Upper lobe of left lung (tissue), 6 donors: ENCODE measurements at places on chromosomes 16 and 17. TPM values are rescaled to one million over a fixed set of nuclear protein-coding genes. Genes with fewer than 3 reads are reported as not detected.

- no peaks in the 10 kb centered on the region for H3K4me1 ChIP-seq
- no peaks in the 10 kb centered on the region for H3K36me3 ChIP-seq
- H3K27ac ChIP-seq: no peak overlapping the region
- H3K27me3 ChIP-seq: no peaks in the 10 kb centered on the region
Measured at GRCh38 chr17:50461550-50462132, 7.0 kb downstream of the CHAD start.

The ZNF287 gene
- 3.1 TPM for total RNA-seq

DNA sequence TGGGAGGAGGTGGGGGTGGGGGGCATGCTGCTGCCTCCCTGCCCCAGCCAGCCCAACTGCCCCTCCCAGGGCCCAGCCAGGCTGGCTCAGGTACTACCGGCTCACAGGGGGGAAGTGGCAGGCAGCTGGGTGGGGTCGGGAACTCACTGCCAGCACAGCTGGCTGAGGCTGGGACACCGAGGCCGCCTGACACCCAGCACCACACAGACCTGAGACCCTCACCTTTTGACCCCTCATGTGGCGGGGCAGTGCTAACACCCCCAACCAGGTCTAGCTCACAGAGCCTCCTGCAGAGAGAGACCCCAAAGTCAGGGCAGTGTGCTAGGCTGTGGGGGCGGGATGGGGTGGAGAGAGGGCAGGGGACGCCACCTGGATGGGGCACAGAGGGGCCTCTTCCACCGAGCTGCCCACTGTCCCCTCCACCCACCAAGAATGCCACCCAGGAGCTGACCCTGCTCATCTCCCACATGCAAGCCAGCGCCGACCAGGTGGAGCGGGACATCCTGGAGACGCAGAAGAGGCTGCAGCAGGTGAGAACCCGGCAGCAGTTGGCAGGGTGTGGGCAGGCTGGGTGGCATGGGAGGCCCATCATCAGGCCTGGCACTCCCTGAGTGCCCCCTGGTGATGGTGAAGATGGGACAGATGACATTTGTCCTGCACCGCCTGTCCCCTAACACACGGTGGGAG is 3.0 kb downstream of the EVPLL start:
- H3K4me3 ChIP-seq: no peak overlapping the region
- no peak overlapping the region for H3K27ac ChIP-seq
- H3K36me3 ChIP-seq: no peaks in the 10 kb centered on the region
- no peak for DNase-seq
- H3K27me3 ChIP-seq: no peaks in the 10 kb centered on the region
- H3K4me1 ChIP-seq: peaks cover 12% of the 10 kb centered on the region

DNA sequence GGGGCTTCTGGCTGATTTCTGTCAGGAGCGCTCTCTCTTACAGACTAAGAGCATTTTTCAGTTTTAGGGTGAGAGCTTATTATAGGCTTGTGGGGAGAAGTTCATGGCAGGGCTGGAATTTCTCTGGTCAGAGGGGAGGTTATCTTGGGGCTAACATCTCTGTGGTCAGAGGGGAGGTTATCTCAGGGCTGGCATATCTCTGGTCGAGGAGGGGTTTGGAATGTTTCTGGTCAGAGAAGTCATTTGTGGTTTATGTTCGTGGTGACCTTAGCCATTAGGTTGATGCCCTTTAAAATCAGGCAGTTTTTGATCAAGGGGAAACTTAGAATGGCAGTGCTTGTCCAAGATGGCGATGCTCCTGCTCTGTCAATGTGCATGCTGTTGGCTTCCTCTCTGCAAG is 10.8 kb upstream of the USP31 start:
- no peaks in the 10 kb centered on the region for H3K27me3 ChIP-seq
- no peak for DNase-seq
- H3K36me3 ChIP-seq: no peaks in the 10 kb centered on the region
- H3K4me1 ChIP-seq: no peaks in the 10 kb centered on the region
- H3K4me3 ChIP-seq: no peak overlapping the region

DNA sequence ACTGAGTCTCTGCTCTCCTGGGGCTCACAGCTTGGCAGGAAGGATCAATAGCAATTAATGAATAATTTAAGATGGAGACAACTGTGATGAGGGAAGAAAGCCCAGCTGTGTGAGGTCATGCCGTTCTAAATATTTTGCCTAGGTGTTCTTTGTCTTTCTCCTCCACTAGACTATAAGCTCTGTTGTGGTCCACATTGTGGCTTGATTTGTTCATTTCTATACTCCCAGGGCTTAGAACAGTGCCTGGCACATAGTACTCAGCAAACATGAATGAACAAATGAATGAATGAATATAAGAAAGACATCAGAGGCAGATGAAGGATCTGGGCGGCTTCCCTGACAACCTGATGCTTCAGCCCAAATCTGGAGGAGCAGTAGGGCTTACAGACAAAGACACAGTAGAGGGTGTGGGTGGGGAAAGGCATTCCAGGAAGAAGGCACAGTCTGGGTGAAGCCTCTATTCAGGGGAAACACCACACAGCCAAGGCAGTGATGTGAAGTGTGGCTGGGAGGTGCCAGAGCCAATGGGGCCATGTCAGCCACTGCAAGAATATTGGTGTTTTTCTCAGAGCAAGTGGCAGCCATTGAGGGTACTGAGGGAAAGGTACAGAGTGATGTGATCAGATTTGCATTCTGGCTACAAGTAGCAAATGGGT is 8.3 kb downstream of the CDH13 start:
- no peak overlapping the region for H3K4me3 ChIP-seq
- no peak for DNase-seq
- no peaks in the 10 kb centered on the region for H3K36me3 ChIP-seq
- no peak overlapping the region for H3K27ac ChIP-seq
- H3K27me3 ChIP-seq: no peaks in the 10 kb centered on the region

GRCh38 chr16:22898874-22899348 is 84.9 kb downstream of the HS3ST2 start:
- H3K4me3 ChIP-seq: no peak overlapping the region
- H3K27me3 ChIP-seq: no peaks in the 10 kb centered on the region
- no peaks in the 10 kb centered on the region for H3K36me3 ChIP-seq
- H3K4me1 ChIP-seq: peaks cover 5% of the 10 kb centered on the region

The PMM2 gene
- 28.2 TPM for total RNA-seq

DNA sequence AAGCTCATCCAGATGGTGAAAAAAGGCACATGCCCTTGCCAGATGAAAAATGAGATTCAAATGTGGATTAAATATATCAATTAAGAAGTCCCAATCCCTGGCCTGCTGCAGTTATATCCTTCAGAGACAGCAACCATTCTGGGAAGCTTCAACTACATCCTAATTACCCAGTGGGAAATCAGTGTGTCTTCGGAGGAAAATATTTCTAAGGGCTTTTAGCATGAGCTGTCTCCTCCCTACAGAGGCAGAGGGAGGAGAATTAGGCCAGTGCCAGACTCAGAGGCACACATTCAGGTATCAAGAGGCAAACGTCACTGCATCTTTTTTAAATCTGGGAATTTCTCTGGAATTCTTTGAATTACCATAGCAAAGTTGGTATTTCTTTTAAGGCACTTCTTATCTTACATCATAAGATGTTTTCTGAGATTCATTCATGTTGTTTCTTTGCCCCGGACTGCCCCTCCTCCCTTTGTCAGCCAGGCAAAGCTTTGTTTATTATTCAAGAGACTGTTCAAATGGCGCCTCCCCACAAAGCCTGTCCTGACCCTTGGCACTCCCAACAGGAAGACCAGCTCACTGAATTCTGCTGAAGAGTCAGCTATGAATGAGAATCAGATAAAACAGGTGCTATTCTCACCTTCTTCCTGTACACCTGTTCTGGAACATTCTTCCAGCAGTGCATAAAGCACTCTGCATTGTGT is 38.3 kb upstream of the SMPD3 start:
- H3K36me3 ChIP-seq: no peaks in the 10 kb centered on the region
- no peak overlapping the region for H3K4me3 ChIP-seq
- H3K27me3 ChIP-seq: no peaks in the 10 kb centered on the region
- DNase-seq: no peak

DNA sequence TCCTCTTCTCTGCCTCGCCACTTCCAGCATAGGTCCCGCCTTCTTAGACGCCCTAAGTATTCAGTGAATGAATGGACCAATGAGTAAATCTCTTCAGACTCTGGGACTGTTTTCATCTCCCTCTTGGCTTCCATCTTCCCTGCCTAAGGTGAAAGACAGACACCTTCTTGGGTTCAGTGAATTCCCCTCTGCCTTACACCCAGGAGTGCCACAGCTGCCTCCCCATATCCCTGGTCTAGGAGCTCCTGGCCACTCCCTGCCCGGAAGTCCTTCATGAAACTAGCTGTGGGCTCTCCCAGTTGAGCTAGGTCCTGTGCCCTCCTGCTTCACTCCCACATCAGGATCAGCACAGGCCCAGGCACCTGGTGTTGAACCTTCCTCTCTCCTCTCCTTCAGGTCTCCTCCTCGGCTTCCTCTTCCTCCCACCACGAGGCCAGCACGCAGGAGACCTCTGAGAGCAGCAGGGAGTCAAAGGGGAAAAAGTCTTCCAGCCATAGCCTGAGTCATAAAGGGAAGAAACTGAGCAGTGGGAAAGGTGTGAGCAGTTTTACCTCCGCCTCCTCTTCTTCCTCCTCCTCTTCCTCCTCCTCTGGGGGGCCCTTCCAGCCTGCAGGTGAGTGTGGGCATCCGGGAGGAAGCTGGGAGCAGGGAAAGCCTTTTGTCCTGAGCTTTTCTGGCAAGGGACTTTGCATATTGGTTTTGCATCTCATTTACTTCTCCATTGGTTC is 10.3 kb downstream of the MLLT6 start:
- H3K4me1 ChIP-seq: peaks cover 14% of the 10 kb centered on the region
- H3K27me3 ChIP-seq: no peaks in the 10 kb centered on the region
- H3K36me3 ChIP-seq: peaks cover 84% of the 10 kb centered on the region
- DNase-seq: no peak
- no peak overlapping the region for H3K27ac ChIP-seq

DNA sequence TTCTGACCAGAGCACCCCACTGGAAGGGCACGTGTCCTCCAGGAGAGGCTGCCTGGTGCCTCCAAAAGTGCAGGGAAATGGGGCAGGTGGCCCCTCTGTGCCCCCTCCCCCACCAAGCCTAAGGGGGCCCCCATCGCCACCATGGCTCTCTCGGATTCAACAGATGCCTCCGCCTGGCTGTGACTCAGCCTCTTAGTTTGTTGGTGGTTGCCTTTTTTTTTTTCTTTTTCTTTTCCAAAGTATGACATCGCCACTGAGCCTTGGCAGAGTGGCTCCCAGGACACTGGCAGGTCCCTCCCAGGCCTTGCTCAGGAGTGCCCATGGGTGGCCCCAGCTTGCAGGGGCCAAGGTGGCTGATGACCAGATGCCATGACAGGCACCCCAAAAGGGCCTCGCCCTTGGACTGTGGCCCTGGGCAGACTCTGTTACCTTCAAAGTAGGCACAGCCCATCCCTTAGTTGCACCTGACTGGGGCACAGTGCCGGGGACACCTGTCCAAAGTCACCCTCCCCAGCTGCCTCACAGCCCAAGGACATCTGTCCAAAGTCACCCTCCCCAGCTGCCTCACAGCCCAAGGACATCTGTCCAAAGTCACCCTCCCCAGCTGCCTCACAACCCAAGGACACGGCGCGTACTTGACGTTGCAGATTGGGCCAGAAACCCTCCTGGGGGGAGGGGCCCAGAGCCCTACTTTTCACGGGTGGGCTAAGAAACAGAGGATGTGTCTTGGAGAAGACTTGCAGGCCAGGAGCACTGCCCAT is 29.6 kb downstream of the NPTX1 start:
- H3K36me3 ChIP-seq: no peaks in the 10 kb centered on the region
- H3K27me3 ChIP-seq: no peaks in the 10 kb centered on the region
- DNase-seq: no peak
- no peak overlapping the region for H3K27ac ChIP-seq
- H3K4me3 ChIP-seq: no peak overlapping the region

GRCh38 chr17:64718058-64718457 is 56.0 kb upstream of the SMURF2 start:
- H3K4me3 ChIP-seq: no peak overlapping the region
- no peak for DNase-seq
- H3K27ac ChIP-seq: no peak overlapping the region
- no peaks in the 10 kb centered on the region for H3K36me3 ChIP-seq
- H3K4me1 ChIP-seq: peaks cover 13% of the 10 kb centered on the region

DNA sequence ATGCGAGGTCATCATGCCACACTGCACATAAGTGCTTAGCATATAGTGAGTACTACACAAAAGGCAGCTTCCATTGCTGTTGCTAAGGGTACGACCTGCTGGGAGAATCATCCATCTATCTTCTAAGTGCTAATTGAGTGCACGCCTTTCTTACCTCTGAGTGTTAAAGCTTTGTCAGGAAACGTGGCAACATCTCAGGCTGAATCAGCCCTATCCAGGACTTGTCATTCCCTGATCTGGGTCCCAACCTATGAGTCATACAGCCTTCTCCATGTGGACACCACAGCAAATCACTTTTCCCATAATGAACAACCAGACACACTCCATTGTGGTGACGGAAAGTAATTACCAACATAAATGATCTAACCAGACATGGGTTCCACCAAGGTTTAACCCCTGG is 201.1 kb upstream of the MAF start:
- no peaks in the 10 kb centered on the region for H3K27me3 ChIP-seq
- no peak overlapping the region for H3K4me3 ChIP-seq
- H3K27ac ChIP-seq: no peak overlapping the region
- no peaks in the 10 kb centered on the region for H3K4me1 ChIP-seq

The ADAM11 gene
- total RNA-seq: 0.22 TPM

DNA sequence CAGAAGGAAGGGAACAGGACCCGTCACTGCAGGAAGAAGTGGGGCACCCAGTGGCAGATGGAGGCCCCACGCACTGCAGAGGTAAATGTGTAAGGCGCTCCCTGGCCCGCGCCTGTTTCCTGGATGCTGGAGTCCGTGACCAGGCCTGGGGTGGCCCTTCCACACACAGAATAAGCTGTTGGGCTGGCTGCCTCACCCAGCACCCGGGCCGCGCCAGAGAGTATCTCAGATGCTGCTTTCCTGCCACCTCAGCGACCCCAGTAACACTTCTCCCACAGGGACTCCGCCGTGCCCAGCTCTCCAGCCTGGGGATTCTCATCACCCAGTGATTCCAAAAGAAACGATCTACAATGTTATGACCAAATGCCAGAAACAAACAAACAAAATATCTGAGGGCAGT is 1993.1 kb downstream of the TP53TG3F start:
- no peak for DNase-seq
- no peaks in the 10 kb centered on the region for H3K27me3 ChIP-seq
- H3K4me1 ChIP-seq: no peaks in the 10 kb centered on the region
- no peak overlapping the region for H3K27ac ChIP-seq
- no peak overlapping the region for H3K4me3 ChIP-seq
- H3K36me3 ChIP-seq: no peaks in the 10 kb centered on the region

DNA sequence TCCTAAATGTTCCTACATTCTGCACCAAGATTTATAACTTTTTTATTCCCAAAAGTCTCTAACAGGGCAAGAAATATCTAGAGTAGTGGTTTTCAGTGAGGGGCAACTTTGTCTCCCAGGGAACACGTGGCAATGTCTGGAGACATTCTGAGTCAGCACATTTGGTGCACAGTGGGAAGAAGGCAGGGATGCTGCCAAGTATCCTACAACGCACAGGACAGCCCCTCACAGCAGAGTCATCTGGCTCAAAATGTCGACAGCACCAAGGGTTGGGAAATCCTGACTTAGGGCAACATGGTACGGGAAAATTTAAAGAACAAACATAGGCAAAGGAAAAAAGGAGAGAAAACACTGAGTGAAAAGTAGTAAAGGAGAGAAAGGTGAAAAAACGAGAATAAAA is 61.8 kb downstream of the SMG6 start:
- no peaks in the 10 kb centered on the region for H3K27me3 ChIP-seq
- no peak for DNase-seq
- peaks cover 30% of the 10 kb centered on the region for H3K4me1 ChIP-seq
- H3K27ac ChIP-seq: no peak overlapping the region
- no peaks in the 10 kb centered on the region for H3K36me3 ChIP-seq

The MT3 gene
- not detected for total RNA-seq

The CES4A gene
- total RNA-seq: 18.9 TPM
